A549 (cell line): ENCODE measurements at places on chromosomes 12 and 14.

DNA sequence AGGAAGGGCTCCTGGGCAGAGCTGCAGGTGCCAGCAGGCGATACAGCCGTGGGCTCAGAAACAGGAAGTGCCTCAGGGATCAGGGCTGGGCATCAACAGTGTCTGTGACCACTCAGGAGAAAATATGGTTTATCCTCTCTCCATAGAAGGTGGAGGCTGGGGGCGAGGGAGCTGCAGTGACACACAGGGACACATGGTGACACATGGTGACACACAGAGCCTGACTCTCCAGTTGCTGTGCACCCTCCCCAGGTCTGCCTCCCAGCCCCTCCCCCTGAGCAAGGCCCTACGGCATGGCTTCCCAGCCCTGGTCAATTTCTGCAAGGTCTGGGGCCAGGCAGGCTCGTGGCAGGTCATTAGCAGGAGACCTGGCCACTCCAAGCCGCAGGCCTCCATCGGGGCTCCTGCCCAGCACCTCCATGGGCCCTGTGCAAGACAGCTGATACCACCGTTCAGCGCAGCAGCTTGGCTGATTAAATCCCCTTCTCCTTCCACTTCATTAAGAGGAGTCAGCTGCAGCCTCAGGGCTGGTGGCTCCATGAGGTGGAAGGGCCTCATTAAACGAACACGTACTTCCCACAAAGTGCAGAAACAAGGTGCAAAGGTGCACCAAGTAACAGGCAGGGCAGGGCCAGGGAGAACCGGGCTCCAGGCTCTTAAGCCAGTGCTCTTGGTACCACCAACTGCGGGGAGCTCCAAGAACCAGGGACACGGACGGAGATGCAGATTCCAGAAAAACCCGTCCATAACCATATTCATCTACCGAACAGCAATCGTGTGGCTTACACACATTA, 60.7 kb downstream of the CCNK start:
- DNase-seq: no peak

DNA sequence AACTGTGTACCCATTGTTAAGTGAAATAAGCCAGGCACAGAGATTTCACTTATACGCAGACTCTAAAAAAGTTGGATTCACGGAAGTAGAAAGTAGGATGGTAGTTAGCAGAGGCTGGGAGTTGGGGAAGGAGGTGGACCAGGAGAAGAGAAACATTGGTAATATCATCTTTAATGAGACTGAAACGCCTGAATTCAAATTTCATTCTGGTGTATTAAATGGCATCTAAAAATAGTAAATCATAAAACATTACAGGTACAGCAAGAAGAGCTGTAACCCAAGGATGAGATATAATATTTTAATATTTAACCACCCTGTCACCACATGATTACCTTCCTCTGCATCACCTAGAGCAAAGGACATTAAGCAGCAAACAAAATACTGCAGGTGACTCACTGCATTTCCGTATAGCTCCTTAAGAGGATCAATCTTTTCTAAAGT, 99.4 kb downstream of the EPS8 start:
- peak; percentile 39 for DNase-seq

- no peak for DNase-seq
Observed at GRCh38 chr14:89371585-89372511, 45.2 kb downstream of the FOXN3 start.

GRCh38 chr14:67940486-67941455, 121.2 kb downstream of the RAD51B start:
- DNase-seq: peak; percentile 19

DNA sequence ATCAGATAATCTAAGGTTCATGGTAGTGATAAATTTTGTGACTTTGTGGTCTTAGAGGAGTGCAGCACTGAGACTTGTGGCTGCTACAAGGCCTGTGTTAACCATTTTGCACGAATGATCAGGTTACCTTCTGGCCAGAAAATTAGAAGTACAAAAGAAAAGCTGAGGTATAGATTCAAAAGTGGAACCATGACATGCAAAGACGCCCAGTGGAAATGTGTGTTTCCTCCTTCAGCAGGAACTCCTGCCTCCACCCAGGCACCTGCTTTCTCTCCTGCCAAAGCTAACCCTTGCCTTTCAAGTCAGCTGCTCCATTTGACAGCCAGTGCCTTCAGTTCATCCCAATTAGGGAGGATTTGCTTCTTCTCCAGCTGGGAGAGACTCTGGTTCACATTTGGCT, 10.1 kb downstream of the PDE6H start:
- no peak for DNase-seq
